ENCODE measurements at places on chromosomes 7 and 10.

- peak; percentile 19 for DNase-seq
These were observed 7.9 kb upstream of the XPNPEP1 start for GRCh38 chr10:109931163-109931562.

DNA sequence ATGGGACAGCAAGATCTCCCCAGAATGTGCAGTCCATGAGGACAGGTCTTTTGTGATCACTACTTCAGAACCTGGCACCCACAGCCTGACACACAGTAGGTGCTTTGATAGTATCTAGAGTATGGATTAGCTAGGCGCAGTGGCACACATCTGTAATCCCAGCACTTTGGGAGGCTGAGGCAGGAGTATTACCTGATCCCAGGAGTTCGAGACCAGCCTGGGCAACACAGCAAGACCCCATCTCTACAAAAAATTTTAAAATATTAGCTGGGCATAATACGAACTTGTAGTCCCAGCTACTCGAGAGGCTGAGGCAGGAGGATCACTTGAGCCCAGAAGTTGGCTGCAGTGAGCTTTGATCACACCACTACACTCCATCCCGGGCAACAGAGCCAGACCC, 22.3 kb upstream of the ARPC1B start:
- no peak for DNase-seq

GRCh38 chr10:80567292-80567691, 29.6 kb downstream of the SH2D4B start:
- DNase-seq, result no peak

DNA sequence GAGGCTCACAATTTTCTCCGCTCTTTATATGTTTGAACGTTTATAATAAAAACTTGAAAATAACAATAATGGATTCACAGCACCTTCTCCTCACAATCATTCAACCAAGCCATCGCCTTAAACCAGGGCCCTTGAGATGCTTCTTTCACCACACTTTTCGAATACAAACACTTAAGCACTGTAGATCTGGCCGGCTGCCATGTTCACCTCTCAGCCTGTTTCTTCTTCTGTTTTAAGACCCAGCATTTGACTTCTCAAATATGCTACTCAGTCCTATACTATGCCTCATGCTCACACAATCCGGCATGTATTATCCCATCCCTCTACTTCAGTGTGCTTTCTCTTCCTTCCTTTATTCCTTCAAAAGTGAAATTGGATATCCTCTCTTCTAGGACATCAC, 280.6 kb downstream of the TFEC start:
- no peak for DNase-seq

DNA sequence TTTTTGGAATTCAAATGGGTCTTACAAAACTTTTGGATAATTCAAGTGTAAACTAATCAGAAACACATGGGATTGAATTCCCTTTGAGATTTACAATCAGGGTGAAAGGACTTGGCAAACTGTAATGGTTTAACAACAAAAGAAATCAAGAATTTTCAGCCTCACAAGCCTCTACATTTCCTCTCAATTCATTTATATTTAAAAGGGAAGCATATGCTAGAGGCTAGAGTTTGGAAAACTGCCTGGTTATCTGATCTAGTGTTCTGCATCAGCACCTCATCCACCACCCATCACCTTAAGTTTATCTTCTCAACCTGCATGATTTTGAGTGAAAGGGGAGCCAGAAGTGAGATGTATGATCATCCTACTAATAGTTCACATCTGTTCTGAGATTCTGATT, 120.7 kb downstream of the TES start:
- DNase-seq, result no peak

Data from NK-92 treated with Interleukin-12 subunit alpha and Interleukin-12 subunit beta, amount 100 ng/mL, for 24 hours (cell line).